ENCODE measurements at places on chromosomes 6 and 20.

GRCh38 chr20:44961870-44962267, 1.7 kb upstream of the TOMM34 start:
- no peak for DNase-seq

GRCh38 chr6:159390381-159390780, 221.2 kb downstream of the FNDC1 start:
- DNase-seq = no peak

DNA sequence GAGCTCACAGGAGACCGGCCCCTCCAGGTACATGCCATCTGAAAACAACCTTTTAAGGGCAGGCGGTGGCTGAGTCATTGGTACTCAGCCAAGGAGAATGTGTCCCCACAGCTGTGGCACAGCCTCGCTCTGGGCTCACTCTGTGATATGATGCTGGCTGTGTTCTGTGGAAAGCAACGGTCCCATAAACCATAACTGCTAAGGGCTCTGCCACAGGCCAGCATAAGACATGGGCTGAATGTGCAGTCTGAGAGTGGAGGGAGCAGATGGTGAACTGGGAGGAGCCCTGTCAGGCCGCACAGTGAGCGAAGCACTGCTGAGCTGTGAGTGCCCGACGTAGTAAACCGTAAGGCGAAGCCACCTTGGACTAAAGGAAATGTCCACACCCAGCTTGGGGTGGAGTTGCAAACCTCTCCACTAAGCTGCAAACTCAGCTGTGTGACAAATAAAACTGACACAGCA, 375.8 kb downstream of the THBS2 start:
- peak; percentile 55 for DNase-seq

GRCh38 chr6:20629509-20629908, 95.3 kb downstream of the CDKAL1 start:
- no peak for DNase-seq

GRCh38 chr6:25363427-25363826, 84.3 kb downstream of the CARMIL1 start:
- peak; percentile 40 for DNase-seq

DNA sequence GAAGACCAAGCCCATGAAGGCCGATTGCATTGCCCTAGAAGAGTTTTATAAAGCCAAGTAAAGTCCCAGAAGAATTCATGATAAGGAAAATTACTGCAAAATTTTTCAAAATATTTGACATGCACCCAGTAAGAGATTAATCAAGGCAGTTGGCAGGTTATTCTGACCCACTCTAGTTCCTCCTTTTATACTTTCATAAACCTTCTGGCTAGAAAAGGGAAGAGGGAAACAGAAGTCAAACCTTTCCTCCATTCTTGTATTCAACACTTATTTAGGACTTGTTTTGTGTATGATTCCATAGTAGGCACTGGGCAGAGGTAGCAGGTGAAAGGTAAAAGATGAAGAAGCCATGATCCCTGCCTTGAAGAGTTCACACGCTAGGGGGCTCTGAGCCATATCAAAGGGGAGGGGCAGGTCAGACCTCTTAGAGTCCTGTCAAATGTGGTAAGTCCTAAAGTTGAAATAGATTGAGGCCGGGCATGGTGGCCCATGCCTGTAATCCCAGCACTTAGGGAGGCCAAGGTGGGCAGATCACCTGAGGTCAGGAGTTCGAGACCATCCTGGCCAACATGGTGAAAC, 85.4 kb downstream of the NDUFAF5 start:
- DNase-seq = no peak

- no peak for DNase-seq
Measured at GRCh38 chr6:160523223-160523622, 140.9 kb downstream of the LPA start.

DNA sequence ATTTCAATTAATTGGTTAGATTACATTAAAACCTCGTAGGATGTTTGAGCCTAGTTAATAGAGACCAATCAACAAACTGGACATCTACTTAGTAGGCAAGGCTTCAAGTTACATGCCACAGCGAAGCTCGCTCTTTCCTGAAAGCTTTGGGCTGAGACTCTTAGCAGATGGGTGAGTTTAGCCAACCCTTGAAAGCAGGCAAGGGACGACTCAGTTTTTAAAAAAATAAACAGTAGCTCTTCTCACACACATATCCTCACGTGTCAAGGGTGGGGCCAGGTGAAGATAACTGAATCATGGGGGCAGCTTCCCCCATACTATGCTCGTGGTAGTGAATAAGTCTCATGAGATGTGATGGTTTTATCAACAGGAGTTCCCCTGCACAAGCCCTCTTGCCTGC, 775 bp downstream of the MTFR2 start:
- peak; percentile 41 for DNase-seq

DNA sequence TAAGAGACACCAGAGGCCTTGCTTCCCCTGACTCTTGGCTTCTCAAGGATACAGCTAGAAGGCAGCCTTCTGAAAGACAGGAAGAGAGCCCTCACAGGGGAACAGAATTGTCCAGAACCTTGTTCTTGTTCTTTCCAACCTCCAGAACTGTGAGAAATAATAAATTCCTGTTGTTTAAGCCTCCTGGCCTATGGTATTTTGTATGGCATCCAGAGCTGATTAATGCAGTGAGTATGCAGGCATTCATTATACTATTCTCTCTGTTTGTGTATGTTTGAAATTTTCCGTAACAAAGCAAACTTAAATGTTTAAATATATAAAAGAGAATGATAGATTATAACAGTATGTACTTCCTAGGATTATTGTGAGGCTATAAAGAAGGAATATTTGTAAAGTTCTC, 903.4 kb upstream of the FLRT3 start:
- no peak for DNase-seq

GRCh38 chr6:51972659-51973058, 114.8 kb downstream of the PKHD1 start:
- DNase-seq = no peak

- DNase-seq = peak; percentile 96
Measured at GRCh38 chr6:123945386-123945785, 141.7 kb downstream of the NKAIN2 start.

DNA sequence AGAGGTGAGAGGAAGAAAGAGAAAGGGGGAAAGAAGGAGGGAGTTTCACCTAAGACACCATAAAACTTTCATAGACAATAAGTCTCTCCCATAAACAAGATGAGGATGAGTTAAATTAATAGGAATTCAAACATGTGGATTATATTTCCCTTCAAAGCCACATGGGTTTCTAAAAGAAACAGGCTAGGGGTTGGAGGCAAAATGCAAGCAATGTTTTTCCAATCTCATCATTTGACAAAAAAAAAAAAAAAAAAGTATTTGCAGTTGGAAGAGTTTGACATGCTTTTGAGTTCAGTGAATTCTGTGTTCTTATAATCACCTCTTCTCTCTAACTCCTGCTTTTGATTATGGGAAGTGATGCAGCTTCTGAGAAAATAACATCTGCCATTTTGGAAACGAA, 286.5 kb upstream of the PRND start:
- no peak for DNase-seq

GRCh38 chr6:152828431-152828830, 77.8 kb downstream of the VIP start:
- peak; percentile 17 for DNase-seq

DNA sequence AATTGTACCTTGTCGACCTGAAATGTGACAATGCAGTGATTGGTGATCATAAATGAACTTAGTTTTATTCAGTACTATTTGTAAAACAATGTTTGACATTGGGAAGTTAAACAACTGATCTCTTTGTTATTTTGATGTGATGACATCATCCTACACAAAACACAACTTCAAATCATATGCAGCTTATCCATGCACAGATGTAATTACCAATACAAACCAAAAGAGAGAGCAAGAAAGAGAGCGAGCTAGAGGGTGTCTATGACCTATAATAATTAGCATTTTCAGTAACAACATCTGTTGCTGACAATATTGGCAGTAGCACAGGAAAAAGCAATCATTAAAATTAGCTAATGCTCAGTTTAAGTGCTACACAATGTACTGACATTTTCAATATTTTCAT, 320.9 kb downstream of the UTRN start:
- peak; percentile 88 for DNase-seq

- DNase-seq = no peak
Measured at GRCh38 chr20:1626528-1627199, 6.9 kb upstream of the SIRPB1 start.

DNA sequence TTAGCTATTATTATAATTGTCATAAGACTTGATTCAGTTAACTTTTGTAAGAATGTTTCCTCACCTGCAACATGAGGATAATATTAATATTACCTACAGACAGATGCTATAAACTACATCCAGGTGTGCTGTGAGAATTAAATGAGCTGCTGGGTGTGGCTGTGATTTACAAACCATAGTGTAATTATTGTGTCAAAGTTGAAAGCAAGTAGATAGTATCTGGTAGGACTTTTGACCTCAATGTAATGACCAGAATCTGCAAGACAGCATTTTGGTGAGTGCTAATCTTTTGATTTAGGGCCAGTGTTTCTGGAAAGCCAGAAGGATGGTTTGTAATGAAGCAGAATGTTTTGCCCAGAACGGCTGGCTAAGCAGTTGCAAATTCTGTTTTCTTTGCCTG, 162.5 kb downstream of the TRMT11 start:
- DNase-seq = peak; percentile 86

- no peak for DNase-seq
Measured at GRCh38 chr6:154249499-154250298, 106.9 kb downstream of the IPCEF1 start.

DNA sequence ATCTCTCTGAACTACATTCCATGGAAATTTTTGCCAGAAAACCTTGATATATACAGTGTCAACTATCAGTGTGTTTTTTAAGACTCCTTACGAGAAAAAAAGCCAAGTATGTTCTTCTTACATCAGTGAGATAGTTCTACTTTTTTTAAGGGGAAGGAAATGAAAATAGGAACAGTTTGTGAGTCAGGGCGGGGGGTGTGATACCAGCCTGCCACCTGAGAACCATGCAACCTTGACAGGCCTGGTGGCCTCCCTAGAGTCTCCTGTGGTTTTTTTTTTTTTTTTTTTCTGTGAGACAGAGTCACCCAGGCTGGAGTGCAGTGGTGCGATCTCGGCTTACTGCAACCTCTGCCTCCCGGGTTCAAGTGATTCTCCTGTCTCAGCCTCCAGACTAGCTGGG, 96.3 kb upstream of the GCM1 start:
- no peak for DNase-seq

DNA sequence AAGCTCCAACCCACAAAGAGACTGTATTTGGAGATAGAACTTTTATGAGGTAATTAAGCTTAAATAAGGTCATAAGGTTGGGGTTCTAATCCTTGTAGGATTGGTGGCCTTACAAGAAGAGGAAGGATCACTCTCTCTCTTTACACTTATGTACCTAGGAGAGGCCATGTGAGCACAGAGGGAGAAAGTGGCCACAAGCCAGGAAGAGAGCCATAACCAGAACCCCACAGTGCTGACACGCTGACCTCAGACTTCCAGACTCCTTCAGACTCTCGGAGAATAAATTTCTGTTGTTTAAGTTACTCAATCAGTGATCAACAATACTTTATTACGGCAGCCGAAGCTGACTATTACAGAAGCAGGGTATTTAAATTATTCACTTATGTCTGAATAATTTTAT, 430.5 kb upstream of the EPHA7 start:
- DNase-seq = peak; percentile 92

- no peak for DNase-seq
Measured at GRCh38 chr6:108841377-108841855, 6.8 kb upstream of the ARMC2 start.

- no peak for DNase-seq
Measured at GRCh38 chr6:2565499-2565898, 185.2 kb downstream of the MYLK4 start.

DNA sequence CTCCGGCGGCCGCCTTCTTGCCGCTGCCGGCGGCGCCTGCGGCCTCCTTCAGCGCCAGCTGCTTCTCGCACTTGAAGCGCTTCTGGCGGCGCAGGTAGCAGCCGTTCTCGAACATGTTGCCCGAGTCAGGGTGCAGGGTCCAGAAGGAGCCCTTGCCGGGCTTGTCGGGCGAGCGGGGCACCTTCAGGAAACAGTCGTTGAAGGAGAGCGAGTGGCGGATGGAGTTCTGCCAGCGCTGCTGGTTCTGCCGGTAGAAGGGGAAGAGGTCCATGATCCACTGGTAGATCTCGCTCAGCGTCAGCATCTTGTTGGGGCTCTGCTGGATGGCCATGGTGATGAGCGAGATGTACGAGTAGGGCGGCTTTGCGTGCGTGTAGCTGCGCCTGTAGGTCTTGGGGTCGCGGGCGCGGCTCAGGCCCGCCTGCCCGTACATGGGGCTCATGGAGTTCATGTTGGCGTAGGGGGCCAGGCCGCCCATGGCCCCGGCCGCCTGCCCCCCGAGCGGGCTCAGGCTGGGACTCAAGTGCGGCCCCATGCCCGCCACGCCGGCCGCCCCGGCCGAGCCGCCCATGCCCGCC, 1.9 kb downstream of the FOXA2 start:
- DNase-seq = peak; percentile 77

DNA sequence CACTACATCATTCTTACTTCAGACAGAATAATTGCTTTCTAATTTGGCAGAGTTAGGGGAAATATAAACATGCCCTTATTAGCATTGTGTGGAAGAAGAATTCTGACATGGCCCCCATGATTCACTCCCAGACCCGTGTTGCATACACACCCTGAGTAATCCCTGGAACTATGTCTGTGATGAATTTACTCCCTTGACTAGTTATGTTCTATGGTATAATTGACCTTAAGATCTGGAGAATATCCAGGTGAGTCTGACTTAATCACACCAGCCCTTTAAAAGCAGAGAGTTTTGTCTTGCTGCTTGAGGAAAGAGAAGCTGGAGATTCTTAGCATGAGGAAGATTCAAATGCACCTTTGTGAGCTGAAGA, 262.9 kb downstream of the SOX4 start:
- DNase-seq = no peak

DNA sequence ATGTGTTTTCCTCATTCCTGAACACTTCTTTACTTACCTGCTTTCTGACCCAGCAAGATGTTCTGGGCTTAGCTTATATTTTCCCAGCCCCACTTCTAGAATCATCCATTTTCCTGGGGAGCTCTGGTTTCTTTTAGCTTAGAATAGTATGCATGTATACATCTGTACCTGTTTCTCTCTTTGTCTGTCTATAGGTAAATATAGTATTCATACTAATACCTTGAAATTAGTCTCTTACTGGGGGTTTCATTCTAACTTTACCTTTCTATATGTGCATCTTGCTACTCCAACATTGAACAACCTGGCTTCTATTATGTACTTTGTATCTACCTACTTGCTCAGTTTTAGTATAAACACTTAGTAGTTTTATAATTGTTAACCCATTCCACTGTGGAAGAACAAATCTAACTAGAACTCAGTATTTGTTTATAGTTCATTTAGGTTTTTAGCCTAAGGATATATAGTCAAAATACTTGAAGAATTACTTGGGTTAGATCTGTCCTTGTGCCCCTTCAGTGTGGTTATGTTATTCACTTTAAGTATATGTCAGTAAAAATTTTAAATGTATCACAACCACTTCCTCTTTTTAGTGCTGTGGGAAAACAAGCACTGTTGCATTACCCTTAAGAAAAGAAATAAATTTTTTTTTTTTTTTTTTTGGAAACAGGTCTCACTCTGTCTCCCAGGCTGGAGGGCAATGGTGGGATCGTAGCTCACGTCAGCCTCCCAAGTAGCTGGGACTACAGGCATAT, 54.0 kb downstream of the ASXL1 start:
- no peak for DNase-seq

- DNase-seq = peak; percentile 38
Measured at GRCh38 chr6:45031601-45032000, 296.5 kb upstream of the RUNX2 start.

- peak; percentile 15 for DNase-seq
Measured at GRCh38 chr20:3670511-3670910, 7.3 kb upstream of the GFRA4 start.

- no peak for DNase-seq
Measured at GRCh38 chr6:168412456-168412855, 28.5 kb upstream of the SMOC2 start.

GRCh38 chr6:91276315-91276714, 689.4 kb upstream of the MAP3K7 start:
- peak; percentile 71 for DNase-seq

GRCh38 chr20:5205348-5206210, 78.8 kb downstream of the CDS2 start:
- DNase-seq = peak; percentile 81

Data from NCI-H69 (cell line).